K562 (cell line): ENCODE measurements at places on chromosomes 2 and 18.

DNA sequence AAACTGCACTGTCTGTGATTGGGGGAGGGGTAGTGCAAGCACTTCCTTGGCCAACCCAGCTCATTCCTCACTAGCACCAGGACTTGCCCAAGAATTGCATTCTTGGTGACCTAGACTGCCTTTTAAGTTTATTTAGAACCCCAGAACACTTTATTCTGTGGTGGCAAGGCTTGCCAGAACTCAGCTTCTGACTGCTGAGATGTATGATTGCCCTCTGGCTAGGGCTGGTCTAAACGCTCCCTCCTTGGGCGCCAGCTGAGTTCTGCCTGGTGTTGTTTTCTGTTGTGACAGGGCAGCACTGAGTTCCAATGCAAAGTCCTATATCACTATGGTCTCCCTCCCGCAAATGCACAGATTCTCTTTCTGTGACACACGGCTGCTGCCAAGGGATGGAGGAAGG, 247.7 kb downstream of the ZNF385B start:
- DNase-seq, result no peak

- DNase-seq, result no peak
Measured at GRCh38 chr18:57276829-57277228, 75.5 kb upstream of the ST8SIA3 start.

GRCh38 chr2:157364257-157364974, 38.8 kb upstream of the ERMN start:
- DNase-seq, result no peak

DNA sequence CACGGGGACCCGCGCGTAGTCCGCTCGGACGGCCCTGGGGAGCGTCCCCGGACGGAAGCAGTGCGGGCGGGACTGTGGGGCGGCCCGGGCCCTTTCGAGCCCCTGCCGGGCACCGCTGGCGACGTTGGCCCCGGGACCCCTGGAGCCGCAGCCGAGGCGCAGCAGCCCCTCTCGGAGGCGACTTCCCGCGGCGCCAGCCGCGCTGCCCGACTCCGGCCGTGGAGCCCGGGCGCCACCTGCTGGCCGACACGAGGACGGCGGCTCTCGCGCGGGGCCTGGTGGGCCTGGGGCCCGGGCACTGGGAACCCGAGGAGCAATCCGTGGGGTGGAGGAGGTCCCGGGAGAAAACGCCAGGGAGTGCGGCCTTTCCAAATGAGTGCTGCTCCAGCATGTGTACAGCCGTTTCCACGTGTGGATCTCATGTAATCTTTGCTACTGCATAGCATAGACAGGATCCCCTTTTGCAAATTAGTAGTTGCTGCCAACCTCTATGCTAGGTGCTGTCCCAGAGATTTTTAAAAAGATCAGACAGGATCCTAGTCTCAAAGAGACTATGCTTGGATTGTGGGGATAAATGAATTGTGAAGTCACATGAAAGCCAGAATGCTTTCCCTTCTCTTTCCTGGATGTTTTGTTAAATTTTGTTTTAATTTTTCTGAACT, 4.0 kb downstream of the ID2 start:
- peak; percentile 81 for DNase-seq

DNA sequence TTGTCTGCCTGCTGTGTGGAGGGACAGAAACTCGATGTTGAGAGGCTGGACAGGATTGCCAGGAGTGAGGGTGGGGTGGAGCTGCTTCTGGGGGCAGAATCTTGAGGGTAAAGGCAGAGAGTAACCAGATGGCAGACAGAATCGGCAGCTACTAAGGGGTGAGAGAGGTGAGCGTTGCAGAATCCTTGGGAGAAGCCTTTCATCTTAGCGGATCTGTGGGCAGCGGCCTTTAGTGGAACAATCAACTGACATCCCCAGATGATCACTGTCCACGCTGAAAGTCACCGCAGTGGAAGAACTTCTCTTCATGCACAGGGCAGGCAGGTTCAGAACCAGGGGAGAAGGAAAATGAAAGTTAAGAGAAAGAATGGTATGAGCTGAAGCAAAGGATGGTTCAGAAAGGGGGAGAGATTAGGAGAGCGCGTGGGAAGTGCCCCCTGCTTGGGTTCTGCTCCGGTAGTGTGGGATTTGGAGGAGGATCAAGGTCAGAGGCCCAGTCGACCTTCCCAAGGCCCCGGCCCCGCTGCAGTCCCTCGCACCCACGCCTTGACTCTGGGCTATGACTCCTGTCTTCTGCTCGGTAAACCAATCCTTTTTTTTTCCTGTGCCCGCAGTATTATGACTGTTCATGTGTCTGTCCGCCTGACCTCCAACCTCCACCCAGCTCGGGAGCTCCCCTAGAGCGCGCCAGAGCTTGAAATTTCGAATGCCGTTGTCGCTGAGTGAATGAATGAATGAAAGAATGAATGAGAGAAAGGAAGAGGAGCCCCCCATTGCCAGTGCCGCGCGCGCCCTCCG, 584 bp downstream of the BOLA3 start:
- DNase-seq, result peak; percentile 55
